ENCODE measurements at places on chromosomes 13 and 19.

DNA sequence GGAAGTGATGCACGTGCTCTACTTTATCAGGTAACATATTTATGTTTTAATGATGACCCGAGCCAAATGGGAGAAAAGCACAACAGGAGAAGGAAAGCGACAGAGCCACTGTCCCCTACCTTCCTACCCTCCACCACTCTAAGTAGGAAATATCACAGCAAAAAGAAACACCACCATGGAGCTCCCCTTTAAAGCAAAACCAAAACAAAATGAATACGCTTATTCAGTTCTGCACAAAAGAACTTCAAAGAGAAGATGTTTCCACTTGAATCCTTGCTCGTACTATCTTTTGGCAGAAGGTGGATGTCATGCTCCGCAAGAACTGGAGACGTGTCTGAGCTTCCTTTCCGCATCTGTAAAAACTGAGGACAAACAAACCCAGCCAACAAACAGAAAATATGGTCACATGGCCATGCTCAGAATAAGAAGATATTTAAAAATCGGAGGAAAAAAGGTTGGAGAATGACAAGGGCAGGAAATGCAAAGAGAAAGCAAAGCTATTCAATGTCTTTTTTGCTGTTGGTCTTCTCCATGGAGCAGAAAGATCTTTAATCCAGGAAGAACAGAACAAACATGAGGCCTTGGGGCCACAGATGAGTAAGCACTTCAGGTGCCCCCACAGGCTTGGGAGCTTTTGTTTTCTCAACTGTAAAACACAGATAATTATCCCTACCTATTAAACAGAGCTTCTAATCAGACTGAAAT, 19.5 kb downstream of the N4BP2L1 start:
- no peak overlapping the region for H3K4me3 ChIP-seq
- no peaks in the 10 kb centered on the region for H3K27me3 ChIP-seq
- no peak overlapping the region for H3K27ac ChIP-seq
- no peaks in the 10 kb centered on the region for H3K4me1 ChIP-seq
- H3K36me3 ChIP-seq: no peaks in the 10 kb centered on the region

GRCh38 chr13:42354241-42355091, 82.5 kb downstream of the AKAP11 start:
- H3K36me3 ChIP-seq: no peaks in the 10 kb centered on the region
- H3K27me3 ChIP-seq: no peaks in the 10 kb centered on the region
- no peak overlapping the region for H3K27ac ChIP-seq
- H3K4me1 ChIP-seq: no peaks in the 10 kb centered on the region
- H3K4me3 ChIP-seq: no peak overlapping the region

GRCh38 chr13:30857018-30857417, 49.1 kb upstream of the MEDAG start:
- no peaks in the 10 kb centered on the region for H3K4me1 ChIP-seq
- H3K36me3 ChIP-seq: no peaks in the 10 kb centered on the region
- H3K27me3 ChIP-seq: no peaks in the 10 kb centered on the region
- H3K4me3 ChIP-seq: no peak overlapping the region
- no peak overlapping the region for H3K27ac ChIP-seq
- DNase-seq: no peak

DNA sequence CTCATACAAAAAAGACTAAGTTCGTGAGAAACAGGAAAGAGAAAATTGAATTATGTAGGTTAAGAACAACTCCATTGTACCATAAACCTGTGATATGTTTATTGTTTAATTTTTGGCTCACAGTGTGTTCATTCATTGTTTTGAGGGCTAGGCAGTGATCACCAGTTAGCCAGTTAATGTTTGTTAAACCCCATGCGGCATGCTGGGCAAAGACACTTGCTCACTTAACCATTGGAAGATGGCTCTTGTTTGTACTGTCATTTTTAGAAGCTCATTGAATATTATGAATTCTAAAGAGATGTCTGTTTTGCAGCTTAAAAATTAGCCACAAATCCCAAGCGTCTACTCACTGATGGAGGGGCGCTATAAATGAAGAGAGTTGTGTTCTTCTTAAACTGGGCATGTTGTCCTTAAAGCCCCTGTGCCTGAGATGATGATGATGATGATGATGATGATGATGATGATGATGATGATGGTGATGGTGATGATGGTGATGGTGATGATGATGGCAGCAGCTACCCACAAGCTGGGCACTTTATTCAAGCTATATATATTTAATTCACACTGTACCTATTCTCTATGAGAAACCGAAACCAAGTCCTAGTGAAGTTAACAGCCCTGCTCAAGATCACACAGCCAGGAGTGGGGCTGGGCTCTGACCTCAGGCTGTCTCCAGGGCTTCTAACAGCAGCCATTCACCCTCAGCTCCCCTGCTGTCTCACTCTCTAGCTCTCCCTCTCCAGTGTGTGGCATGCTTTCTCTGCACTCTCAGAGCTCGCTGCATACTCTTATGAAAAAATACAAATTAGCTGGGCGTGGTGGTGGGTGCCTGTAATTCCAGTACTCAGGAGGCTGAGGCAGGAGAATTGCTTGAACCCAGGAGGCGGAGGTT, 169.1 kb downstream of the SHISA2 start:
- H3K4me3 ChIP-seq: no peak overlapping the region
- H3K27ac ChIP-seq: no peak overlapping the region
- no peak for DNase-seq
- H3K27me3 ChIP-seq: no peaks in the 10 kb centered on the region

DNA sequence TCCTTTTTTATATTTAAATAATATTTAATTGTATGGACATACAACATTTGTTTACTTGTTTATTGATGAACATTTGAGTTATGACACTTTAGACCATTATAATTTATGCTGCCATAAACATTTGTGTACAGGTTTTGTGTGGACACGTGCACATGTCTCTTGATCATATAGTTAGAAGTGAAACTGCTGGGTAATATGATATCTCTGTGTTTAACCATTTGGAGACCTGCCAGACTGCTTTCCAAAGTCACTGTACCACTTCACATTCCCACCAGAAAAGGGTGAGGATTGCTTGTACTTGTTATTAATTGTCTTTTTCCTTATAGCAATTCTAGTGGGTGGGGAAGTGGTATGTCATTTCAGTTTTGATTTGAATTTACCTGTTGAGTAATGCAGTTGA, 145.6 kb upstream of the KLHL1 start:
- no peaks in the 10 kb centered on the region for H3K36me3 ChIP-seq
- H3K27ac ChIP-seq: no peak overlapping the region
- no peaks in the 10 kb centered on the region for H3K27me3 ChIP-seq
- H3K4me1 ChIP-seq: no peaks in the 10 kb centered on the region
- no peak for DNase-seq

DNA sequence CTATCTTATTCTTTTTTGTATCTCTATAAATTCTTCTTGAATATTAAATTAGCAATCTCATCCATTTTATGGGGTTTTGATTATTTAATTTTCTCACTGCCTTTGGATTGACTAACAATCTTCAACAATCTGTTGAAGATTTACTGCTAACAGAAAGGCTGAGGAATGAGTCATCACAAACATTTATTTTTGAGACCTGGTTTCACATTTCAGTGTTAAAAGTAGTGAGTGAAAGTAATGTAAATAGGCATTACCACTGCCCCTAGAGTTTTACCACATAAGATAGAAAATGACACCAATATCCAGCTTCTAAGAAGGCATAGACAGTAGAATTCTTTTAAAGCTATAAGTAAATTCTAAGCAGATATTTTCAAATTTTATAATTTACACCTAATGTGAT, 472.8 kb downstream of the OLFM4 start:
- no peaks in the 10 kb centered on the region for H3K4me1 ChIP-seq
- H3K36me3 ChIP-seq: no peaks in the 10 kb centered on the region
- DNase-seq: no peak
- no peaks in the 10 kb centered on the region for H3K27me3 ChIP-seq
- H3K4me3 ChIP-seq: no peak overlapping the region

- H3K4me1 ChIP-seq: no peaks in the 10 kb centered on the region
- no peak for DNase-seq
These were observed 48.1 kb upstream of the TSHZ3 start for GRCh38 chr19:31397308-31397707.

GRCh38 chr19:41888926-41889325, 5.9 kb downstream of the ARHGEF1 start:
- no peaks in the 10 kb centered on the region for H3K27me3 ChIP-seq
- H3K4me3 ChIP-seq: no peak overlapping the region
- no peak overlapping the region for H3K27ac ChIP-seq
- H3K4me1 ChIP-seq: peaks cover 28% of the 10 kb centered on the region
- DNase-seq: no peak

DNA sequence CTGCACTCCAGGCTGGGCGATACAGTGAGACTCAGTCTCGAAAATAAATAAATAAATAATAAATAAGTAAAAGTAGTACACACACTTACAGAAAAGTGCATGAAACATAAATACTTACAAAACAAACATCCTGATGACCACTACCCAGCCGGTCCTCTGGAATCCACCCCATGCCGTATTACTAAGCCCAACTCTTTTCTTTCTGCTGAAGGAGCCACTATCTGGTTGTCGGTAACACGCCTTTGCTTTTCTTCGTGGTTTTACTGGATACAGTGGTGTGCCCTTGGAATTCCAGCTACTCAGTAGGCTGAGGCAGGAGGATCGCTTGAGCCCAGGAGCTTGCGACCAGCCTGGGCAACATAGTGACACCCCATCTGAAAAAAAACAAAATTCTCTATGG, 39.4 kb downstream of the CELF5 start:
- H3K27me3 ChIP-seq: peaks cover 6% of the 10 kb centered on the region
- no peak for DNase-seq
- no peak overlapping the region for H3K4me3 ChIP-seq
- no peak overlapping the region for H3K27ac ChIP-seq
- H3K4me1 ChIP-seq: no peaks in the 10 kb centered on the region

GRCh38 chr19:45115809-45116615, 23.0 kb downstream of the PPP1R37 start:
- no peaks in the 10 kb centered on the region for H3K27me3 ChIP-seq
- no peak overlapping the region for H3K4me3 ChIP-seq
- no peaks in the 10 kb centered on the region for H3K36me3 ChIP-seq
- DNase-seq: no peak
- no peak overlapping the region for H3K27ac ChIP-seq

- H3K4me3 ChIP-seq: peak overlapping the region; percentile 32
- peak; percentile 74 for DNase-seq
- no peak overlapping the region for H3K27ac ChIP-seq
- H3K36me3 ChIP-seq: no peaks in the 10 kb centered on the region
- no peaks in the 10 kb centered on the region for H3K27me3 ChIP-seq
- no peaks in the 10 kb centered on the region for H3K4me1 ChIP-seq
These were observed 443 bp downstream of the TBXA2R start for GRCh38 chr19:3606174-3606689.

DNA sequence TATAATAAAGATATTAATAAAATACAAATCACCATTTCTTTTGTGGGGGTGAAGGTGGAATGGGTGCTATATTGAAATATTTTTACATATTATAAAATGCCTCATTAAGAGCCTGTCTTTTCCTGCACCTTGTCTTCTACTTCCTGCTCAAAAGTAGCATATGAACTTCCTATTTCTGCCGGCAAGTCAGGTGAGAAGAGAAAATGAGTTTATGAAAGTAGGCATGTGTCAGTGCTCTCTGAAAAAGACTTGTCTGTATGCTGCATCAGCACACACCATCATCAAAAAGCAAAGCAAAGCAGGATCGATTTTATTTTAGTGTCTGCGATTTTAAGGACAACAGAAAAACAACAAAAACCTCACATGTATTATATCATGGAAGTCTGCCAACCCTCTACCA, 114.2 kb downstream of the RAP2A start:
- no peaks in the 10 kb centered on the region for H3K4me1 ChIP-seq
- no peak overlapping the region for H3K4me3 ChIP-seq
- no peaks in the 10 kb centered on the region for H3K27me3 ChIP-seq
- H3K27ac ChIP-seq: no peak overlapping the region
- no peaks in the 10 kb centered on the region for H3K36me3 ChIP-seq

DNA sequence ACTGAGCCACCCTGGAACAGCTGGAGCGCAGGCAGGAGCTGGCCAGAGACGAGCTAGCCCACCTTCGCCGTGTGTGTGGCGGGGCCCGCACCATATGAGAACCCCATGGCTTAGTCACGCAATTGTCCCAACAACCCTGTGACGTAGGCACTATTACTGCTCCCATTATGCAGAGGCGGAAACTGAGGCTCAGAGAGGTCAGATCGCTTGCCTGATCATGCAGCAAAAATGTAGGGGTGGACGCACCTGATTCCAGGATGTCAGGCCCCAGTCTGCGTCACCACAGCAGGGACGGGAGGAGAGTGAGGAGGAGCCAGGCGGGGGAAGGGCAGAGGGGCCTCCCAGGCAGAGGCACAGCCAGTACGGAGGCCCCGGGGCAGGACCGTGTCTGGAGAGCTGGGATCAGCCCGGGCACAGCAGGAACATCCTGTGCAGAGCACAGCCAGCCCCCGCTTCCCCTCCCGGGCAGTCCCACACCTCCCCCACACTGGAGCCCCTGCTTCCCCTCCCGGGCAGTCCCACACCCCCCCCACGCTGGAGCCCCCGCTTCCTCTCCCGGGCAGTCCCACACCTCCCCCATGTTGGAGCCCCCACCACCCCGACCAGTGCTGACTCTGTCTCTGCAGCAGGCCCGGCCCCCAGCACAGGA, 16.7 kb downstream of the PIP5K1C start:
- H3K27me3 ChIP-seq: no peaks in the 10 kb centered on the region
- H3K4me3 ChIP-seq: no peak overlapping the region
- H3K27ac ChIP-seq: no peak overlapping the region
- DNase-seq: no peak
- no peaks in the 10 kb centered on the region for H3K4me1 ChIP-seq
- peaks cover 2% of the 10 kb centered on the region for H3K36me3 ChIP-seq
